ENCODE measurements at places on chromosomes 6 and 20. TPM values are rescaled to one million over a fixed set of nuclear protein-coding genes. Genes with fewer than 3 reads are reported as not detected.

DNA sequence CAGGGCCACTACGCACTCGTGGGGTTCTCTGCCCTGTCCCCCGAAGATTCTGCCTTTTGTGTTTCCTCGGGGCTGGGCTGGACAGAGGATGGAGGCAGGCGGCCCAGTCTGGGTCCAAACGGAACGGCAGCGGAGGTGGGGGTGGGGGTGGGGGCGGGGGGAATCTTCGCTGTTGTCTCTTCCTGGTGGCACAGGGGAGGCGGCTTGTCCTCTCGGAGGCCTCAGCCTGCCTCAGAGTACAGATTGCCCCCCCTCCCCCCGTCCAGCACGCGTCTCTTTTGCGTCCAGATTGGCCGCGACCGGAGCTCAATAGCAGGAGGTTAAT is 1.4 kb upstream of the INSM1 start:
- no peak overlapping the region for H3K4me3 ChIP-seq
- H3K4me1 ChIP-seq: peaks cover 33% of the 10 kb centered on the region

GRCh38 chr20:46512943-46513844 is at the start of gene ZNF334:
Gene ZNF334, minus strand, starts transcription at chr20:46513559. Its CDS starts 1,457 bp downstream, at chr20:46512102.
- H3K27me3 ChIP-seq: peaks cover 7% of the 10 kb centered on the region
- H3K27ac ChIP-seq: no peak within 1 kb of the TSS
- H3K4me3 ChIP-seq: peak within 1 kb of the TSS; percentile 53
- H3K4me1 ChIP-seq: peaks cover 7% of the 10 kb centered on the region
- peak; percentile 8 for DNase-seq
- H3K36me3 ChIP-seq: no peaks in the 10 kb centered on the region

GRCh38 chr6:157412791-157413190 is 31.8 kb downstream of the ZDHHC14 start:
- DNase-seq: no peak
- H3K27me3 ChIP-seq: no peaks in the 10 kb centered on the region
- no peak overlapping the region for H3K27ac ChIP-seq
- no peaks in the 10 kb centered on the region for H3K4me1 ChIP-seq

GRCh38 chr6:17964633-17965032 is 22.8 kb downstream of the KIF13A start:
- no peaks in the 10 kb centered on the region for H3K36me3 ChIP-seq
- H3K4me1 ChIP-seq: no peaks in the 10 kb centered on the region
- H3K4me3 ChIP-seq: no peak overlapping the region
- no peak overlapping the region for H3K27ac ChIP-seq
- H3K27me3 ChIP-seq: no peaks in the 10 kb centered on the region

DNA sequence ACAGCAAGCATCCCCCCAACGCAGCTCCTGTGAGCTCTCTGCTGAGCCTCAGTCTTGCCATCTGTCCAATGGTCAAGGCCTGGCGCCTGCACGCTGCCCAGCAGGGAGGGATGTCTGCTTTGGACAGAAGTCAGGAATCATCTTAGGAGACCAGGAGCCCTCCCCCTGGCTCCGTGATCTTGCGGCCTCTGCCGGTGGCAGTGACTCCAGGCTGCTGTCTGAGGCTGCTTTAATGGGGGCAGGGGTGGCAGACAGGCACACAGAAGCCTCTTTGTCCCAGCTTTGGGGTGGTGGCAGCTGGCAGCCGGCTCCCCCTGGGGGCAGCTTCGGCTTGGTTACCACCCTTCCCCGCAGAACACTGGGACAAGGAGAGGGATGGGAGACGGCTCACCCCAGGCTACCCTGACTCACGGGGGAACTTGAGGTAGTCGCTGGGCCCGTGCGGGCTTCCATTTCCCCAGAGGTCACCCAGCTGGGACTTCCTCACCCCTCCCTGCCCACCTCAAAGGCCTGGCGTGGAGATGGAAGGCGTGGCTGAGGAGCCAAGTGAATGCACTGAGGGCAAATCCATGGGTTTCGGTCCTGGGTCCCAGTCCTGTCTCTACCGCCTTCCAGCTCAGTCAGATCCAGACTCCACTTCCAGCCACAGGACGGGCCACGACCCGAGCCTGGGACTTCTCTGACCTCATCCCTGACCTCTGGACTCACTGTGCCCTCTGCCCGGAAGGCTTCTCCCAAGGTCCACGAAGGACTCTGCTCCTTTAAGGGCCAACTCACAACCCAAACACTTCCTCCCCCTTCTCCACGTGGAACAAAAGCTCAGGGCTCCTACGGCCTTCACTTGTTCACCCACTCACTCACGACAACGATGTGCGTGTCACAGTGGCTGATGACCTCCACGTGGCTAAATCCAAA is 14.8 kb downstream of the PEDS1 start:
- H3K36me3 ChIP-seq: peaks cover 43% of the 10 kb centered on the region
- no peak overlapping the region for H3K27ac ChIP-seq
- H3K27me3 ChIP-seq: no peaks in the 10 kb centered on the region
- no peak for DNase-seq

- H3K27me3 ChIP-seq: no peaks in the 10 kb centered on the region
- H3K4me1 ChIP-seq: no peaks in the 10 kb centered on the region
- no peak overlapping the region for H3K27ac ChIP-seq
- no peak overlapping the region for H3K4me3 ChIP-seq
These were observed 95.5 kb downstream of the EYA2 start for GRCh38 chr20:46990017-46990595.

The MOCS1 gene
- total RNA-seq: 0.60 TPM

DNA sequence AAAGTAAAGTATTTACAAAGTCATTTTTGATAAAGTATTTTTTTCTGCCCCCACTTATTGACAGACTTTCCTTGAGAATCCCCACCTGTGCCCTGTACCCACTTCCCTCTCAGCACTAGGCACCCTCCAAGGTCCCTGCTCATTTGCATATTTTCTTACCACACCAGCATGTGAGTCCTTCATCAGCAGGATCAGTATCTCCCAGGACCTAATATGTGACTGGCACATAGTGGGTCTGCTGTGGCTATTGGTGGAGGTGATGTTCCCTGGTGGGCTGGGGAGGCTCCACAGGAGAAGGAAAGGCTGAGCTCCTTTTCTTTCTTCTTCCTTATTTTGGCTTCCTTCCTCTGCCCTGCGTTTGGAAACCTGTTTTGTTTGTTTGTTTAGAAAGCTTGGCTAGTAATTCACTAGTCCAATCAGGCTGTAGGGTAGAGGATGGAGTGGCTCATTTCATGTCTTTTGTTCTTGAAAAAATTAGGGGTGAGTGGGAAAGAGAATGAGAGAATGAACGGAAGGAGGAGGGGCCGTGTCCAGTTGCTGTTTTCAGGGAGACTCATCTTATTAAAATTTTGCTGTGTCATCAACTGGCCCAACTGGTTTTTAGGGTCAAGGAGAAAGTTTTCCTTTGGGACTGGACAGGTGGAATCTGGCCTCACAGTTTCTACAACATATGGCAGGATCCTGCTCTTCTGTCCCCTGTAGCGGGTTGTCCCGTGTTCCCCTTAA is 2.8 kb upstream of the RNF24 start:
- H3K36me3 ChIP-seq: no peaks in the 10 kb centered on the region
- no peak overlapping the region for H3K4me3 ChIP-seq
- no peaks in the 10 kb centered on the region for H3K27me3 ChIP-seq
- DNase-seq: no peak
- no peak overlapping the region for H3K27ac ChIP-seq
- H3K4me1 ChIP-seq: peaks cover 24% of the 10 kb centered on the region

DNA sequence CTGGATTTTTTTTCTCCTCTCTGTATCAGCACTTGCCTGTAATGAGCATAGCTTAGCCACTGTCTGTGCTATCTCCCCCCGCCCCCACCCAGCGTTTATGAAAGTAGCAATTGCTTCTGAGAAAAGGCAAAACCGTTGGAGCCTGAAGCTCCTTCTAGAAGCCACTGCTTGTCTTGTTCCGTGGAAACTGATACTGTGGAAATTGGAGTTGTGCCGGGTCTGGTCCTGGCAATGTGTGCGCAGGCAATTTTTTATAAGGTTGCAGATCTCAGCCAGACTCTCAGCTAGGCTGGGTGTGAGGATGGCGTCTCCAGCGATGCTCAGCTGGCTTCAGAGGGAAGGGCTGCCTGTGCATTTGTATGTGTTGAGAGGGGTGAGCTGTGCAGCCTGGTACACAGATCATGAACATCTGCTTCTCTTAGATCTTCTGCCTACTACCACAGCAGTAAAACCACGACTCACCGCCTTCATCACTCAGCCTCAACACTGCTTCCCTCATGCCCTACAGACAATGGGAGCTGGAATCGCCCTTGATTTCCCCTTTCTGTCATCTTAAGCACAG is 72.4 kb upstream of the GTSF1L start:
- DNase-seq: peak; percentile 11
- no peaks in the 10 kb centered on the region for H3K27me3 ChIP-seq
- H3K36me3 ChIP-seq: no peaks in the 10 kb centered on the region
- H3K4me3 ChIP-seq: no peak overlapping the region

- no peak for DNase-seq
- H3K27ac ChIP-seq: no peak overlapping the region
- peaks cover 9% of the 10 kb centered on the region for H3K36me3 ChIP-seq
- no peaks in the 10 kb centered on the region for H3K27me3 ChIP-seq
- H3K4me1 ChIP-seq: peaks cover 11% of the 10 kb centered on the region
These were observed 4.7 kb downstream of the NAA20 start for GRCh38 chr20:20021835-20022234.

The SEC23B gene
- total RNA-seq: 58.2 TPM

The PI3 gene
- total RNA-seq: 2.4 TPM

The PCK1 gene
- not detected for total RNA-seq

DNA sequence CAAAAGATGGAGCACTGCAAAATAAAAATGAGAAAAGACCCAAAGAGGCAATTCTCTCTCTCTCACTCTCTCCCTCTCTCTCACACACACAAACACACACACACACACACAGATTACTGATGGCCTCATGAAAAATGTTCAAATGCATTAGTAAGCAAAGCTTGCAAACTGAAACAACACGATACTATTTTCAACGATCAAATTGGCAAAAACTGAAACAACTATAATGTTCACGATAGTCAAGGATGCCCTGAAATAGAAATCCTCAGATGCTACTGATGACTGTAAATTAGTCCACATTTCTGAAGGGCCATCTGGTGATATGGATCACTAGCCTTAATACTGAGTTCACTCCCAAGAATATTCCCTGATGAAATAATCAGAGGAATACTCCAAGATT is 100.8 kb downstream of the TRERF1 start:
- no peak overlapping the region for H3K27ac ChIP-seq
- H3K36me3 ChIP-seq: peaks cover 2% of the 10 kb centered on the region
- no peak for DNase-seq

GRCh38 chr6:96725296-96725695 is 112.0 kb downstream of the GPR63 start:
- DNase-seq: no peak
- no peaks in the 10 kb centered on the region for H3K27me3 ChIP-seq
- H3K4me3 ChIP-seq: no peak overlapping the region
- no peaks in the 10 kb centered on the region for H3K4me1 ChIP-seq
- H3K27ac ChIP-seq: no peak overlapping the region

GRCh38 chr6:35757456-35758123 is 18.8 kb upstream of the CLPSL2 start:
- DNase-seq: no peak
- no peak overlapping the region for H3K4me3 ChIP-seq
- no peak overlapping the region for H3K27ac ChIP-seq
- no peaks in the 10 kb centered on the region for H3K36me3 ChIP-seq

DNA sequence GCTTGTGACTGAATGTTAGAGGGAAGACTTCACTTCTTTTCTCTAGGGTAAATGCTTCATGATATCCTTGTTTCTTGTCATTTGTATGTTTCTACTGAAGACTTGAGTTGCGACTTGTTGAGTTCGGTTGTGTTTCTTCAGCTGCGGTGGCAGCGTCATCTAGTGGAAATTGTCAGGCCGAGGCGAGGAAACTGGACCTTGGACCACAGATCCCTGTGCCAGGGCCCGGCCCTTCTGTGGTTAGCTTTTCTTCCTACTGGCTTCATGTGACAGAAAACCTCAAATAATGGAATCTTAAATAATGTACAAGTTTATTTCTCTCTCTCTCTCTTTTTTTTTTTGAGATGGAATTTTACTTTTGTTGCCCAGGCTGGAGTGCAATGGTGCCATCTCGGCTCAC is 12.4 kb downstream of the MTHFD1L start:
- no peaks in the 10 kb centered on the region for H3K27me3 ChIP-seq
- H3K27ac ChIP-seq: no peak overlapping the region
- no peaks in the 10 kb centered on the region for H3K36me3 ChIP-seq
- DNase-seq: no peak
- H3K4me3 ChIP-seq: no peak overlapping the region

DNA sequence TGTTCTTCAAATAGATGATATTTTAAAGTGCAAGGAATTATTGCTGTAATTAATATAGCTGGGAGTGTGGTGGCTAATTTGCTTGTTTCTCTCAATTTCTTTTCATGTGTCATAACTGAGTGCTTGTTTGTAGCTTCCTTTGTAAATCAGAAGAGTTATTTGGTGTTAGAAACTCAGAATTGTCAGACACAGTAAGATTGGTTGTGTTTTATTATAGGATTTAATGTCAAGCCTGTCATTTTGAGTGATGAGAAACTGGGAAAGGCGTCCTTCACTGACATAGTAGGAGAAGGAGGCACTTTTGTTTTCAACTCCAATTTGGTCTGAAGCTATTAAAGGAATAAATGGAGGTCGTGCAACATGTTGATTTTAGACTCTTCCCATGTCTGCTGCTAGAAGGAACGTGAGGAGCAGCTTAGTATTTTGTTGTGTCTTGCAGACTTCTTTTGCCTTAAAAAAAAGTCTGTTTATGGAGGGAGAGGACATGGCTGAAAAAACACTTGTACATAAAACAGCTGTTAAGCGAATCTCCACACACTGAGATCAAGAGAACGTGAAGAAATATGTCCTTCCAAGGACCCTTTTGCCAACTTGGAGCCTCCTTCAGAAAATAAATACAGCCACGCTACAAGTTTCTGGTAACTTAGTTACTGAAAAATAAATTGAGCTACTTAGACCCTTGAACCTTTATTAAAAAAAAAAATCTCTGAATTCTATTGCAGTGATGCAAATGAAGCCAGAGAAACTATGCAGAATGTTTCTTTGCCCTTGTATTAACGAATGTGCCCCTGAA is 59.5 kb downstream of the BMP6 start:
- no peak for DNase-seq
- H3K27me3 ChIP-seq: no peaks in the 10 kb centered on the region
- H3K4me1 ChIP-seq: no peaks in the 10 kb centered on the region
- no peak overlapping the region for H3K27ac ChIP-seq
